ENCODE measurements at places on chromosomes 4 and X. TPM values are rescaled to one million over a fixed set of nuclear protein-coding genes. Genes with fewer than 3 reads are reported as not detected.

The RTL5 gene
- 19.5 TPM for total RNA-seq

The NSUN7 gene
- 2.4 TPM for total RNA-seq

The ZNF711 gene
- 8.9 TPM for total RNA-seq

GRCh38 chr4:37687194-37687562 lies 1.0 kb upstream of the RELL1 start:
- DNase-seq: no peak

GRCh38 chr4:56879996-56880395 lies 27.7 kb upstream of the REST start:
- no peak for DNase-seq

DNA sequence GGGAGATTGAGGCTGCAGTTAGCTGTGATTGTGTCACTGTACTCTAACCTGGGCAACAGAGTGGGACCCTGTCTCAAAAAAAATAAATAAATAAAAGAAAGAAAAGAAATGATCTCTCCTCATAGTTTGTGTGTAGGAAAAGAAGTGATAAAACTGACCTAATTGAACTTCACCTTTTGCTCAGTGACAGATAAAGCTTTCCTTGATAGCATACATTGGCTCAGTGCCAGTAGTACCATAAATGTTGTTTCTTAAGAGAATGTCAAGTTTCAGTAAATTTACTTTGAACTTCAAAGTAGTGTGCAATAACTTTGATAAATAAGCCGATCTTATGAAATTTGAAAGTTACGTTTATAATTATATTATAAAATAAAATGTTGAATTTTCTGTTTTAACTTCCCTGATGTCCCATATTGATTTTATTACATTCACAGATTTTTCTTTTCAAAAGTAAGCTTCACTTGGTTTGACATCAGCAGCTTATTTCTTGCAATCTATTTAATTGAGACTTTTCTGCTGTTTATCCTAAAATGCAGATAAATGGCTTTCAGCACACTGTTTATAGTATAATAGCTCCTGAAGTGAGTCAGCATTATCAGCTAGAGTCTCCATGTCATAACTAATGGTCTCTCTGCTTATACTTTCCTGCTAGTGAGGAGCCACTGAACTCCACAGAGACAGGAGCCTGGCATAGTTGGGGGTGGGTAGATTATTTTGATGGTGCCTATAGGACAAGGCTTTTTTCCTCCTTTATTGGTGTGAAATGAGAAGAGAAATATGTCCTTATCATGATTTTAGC lies 330.1 kb downstream of the BMPR1B start:
- DNase-seq: no peak

Measured in osteocyte (in vitro differentiated cells).